ENCODE measurements at places on chromosomes 1 and 21.
A peak's percentile ranks its signal among the peaks of the same experiment; 100 is the strongest.

- no peak for DNase-seq
Observed at GRCh38 chr1:66576645-66577044, 42.7 kb downstream of the SGIP1 start.

DNA sequence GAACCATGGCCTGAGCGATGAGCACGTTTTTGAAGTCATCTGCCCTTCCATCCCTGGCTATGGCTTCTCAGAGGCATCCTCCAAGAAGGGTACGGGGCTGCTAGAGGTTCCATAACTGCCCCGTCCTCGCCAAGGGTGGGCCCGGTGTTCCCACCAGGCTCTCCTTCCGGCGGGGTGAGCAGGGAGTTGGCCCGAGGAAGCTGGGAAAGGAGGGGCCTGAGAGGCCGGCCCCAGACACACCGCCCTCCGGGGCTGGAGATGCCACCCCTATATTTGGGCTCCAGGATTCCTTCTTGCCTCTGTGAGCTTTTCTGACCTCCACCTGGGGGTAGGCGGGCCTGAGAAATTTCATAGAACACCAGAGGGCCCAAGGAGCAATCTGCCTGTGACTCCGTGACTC, 28.9 kb downstream of the EPHX1 start:
- no peak for DNase-seq

DNA sequence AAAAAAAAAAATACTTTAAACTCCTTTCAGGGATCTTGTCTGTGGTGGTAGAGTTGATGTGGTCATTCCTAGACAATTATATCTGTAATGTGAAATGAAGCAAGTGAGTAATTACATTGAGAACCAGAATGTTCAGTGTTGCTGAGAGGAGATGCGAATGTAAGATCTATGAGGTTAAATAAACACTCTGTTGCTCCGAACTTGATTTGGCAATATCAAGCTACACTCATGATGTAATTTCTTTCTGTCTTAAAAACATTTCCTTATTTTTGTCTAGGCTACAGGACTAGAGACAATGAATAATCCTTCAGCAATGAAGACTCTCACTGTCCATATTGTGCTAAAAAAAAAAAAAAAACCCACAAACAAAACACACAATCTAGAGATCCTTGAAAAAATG, 63.1 kb upstream of the IGSF5 start:
- no peak for DNase-seq

DNA sequence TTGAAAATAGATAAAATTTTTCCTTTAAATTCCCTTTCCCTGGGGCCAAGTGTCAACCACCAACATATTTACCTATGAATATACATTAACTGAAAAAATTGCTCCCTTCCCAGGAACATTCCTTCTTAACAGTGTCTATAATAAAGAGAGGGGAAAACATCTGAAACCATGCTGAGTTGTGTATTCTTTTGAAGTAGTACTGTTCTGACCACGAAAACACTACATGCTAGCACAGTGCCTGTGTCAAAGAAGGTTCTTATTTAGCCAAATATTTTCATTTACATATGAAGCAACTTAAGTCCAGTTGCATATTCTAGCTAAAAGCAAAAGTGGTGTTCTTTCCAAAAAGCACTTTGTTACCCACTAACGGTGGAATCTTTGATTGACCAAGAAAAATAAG, 311.2 kb downstream of the VAV3 start:
- DNase-seq = no peak

GRCh38 chr1:64550510-64550909, 80.6 kb downstream of the CACHD1 start:
- DNase-seq = no peak

GRCh38 chr1:248618878-248619277, 16.0 kb downstream of the OR2T11 start:
- DNase-seq = peak; percentile 57

- no peak for DNase-seq
Observed at GRCh38 chr1:65688848-65689247, 103.8 kb upstream of the PDE4B start.

DNA sequence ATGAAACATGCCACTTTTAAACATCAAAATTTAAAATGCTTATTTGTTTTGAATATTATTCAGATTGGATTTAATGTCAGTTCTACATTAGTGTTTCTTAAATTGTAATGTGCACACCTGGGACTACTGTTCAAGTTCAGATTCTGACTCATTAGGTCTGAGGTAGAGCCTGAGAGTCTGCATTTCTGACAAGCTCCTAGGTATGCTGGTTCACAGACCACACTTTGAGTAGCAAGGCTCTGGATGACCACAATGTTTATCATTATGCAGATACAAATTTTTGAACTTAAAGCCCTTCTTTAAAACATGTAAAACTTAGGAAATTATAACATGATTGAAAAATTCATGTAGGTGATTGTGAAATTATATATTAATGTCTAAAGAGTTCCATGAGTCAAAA, 40.2 kb downstream of the TTLL7 start:
- no peak for DNase-seq

DNA sequence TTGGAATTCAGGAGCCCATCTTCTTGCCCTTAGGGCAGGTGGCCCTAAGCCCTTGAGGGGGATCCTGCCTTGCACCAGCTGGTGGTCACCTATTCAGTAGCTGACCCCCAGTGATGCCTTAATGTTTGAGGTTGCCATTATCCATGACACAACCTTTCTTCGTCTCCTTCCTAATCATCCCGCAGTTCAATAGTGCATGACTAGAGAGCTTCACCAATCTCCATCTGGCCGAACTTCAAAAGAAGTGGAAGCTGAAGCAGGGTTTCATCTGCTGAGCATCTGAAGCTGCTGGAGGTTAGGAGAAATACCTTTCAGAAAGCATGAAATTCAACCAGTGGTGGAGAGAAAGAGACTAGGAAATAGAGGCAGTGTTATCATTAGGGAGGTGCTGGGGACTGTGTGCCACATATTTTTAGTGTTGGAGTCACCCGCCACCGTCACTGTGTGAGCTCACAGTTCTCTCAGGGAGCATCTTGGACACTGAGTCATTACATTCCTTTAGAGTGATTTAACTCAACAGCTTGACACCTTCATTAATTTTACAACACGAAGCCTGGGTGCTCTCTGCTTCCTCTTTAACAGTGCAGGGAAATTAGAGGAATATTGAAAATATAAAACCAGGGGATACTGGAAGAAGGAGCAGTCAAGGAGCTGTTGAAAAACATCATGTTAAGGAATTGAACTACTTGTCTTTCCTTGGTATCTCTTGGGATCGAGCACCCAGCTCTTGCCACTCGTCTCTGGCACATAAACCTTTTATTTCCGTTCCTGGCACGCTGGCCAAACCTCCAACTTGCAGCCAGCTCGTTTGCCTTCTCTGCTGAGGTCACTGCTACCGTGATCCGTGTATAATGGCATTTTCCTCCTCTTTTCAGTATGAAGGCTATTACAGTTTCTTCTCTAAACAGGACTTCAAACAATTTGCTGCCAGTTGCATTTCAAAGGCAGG, 53.6 kb downstream of the PEX14 start:
- DNase-seq = no peak

- no peak for DNase-seq
Observed at GRCh38 chr1:101178688-101179491, 57.9 kb upstream of the S1PR1 start.

DNA sequence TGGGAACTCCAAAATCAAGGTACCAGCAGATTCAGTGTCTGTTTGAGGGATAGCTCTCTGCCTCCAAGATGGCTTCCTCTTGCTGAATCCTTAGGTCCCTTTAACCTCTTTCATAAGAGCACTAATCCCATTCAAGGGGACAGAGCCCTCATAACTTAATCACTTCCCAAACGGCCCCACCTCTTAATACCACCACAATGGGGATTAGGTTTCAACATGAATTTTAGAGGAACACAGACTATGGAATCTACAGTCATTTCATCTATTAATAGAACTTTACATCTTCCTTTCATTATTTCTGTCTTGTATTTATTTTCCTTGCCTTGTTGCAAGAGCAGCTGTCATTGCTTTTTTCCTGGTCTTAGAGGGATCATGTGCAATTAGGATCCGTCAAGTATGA, 30.3 kb downstream of the HOOK1 start:
- DNase-seq = no peak

DNA sequence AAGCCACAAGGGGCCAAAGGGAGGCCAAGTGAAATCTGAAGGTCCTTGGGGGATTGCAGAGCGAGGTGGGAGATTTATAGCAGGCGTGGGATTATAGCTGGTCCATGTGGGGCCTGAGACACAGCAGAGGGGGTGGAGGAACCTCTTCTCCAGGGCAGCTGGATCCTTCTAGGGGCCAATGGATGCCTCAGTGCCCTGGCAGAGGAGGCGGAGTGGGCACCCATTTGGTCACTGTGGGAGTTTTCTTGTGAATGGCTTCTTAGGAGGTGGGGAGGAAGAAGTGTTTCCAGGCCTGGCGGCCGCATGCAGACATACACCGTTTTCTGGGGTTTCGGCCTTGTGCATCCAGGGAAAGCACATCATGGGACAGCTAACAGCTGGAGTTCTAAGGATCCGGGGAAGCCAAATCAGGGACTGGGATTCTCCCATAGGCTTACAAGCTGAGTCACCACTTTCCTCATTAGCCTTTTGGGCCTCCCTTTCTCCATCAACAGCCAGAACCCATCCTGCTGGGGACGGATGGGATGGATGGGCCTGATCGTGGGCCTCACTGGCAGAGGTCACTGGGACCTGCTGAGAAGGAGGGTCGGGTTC, 76.5 kb downstream of the RHOU start:
- no peak for DNase-seq

DNA sequence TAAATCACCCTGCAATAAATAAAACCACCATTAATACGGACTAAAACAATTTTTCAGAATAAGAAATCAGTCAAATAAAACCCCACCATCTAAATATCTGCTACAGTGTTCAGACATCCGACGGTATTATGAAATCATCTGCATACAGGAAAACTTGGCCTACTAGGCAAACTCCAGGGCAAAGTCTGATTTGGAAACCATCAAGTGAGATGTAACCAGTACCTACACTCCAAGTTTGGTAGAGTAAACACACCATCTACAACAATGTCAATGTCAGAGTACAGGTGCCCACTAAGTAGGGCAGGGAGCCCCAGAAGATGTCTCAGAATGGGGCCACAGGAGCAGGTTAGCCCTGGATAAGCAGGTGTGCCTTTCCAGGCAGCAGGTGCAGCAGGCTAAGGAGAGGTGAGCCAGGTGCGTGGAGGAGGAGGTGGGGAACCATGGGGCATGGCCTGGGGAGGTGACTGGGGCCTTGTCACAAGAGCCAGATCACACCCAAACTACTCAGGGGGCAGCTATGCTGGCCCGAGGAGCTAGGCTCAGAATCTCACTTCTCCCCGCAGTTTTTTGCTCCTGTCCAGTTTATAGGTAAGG, 59.6 kb downstream of the CAPZB start:
- no peak for DNase-seq

DNA sequence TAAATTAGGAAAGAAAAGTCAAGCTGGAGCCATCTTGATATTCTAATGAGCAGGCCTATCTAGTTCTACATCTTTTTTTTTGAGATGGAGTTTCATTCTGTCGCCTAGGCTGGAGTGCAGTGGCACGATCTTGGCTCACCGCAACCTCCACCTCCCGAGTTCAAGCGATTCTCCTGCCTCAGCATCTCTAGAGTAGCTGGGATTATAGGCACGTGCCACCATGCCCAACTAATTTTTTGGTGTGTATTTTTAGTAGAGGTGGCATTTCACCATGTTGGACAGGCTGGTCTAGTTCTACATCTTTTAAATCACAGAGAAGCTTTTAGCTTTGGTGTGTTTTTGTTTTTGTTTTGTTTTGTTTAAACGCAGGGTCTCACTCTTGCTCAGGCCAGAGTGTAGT, 6.8 kb downstream of the TMEM69 start:
- DNase-seq = no peak

- DNase-seq = no peak
Observed at GRCh38 chr1:207017615-207018559, 14.7 kb downstream of the C1orf116 start.
